ENCODE measurements at places on chromosomes 5 and 9.

GRCh38 chr9:108269371-108269770, 586.4 kb downstream of the ACTL7B start:
- DNase-seq, result no peak

DNA sequence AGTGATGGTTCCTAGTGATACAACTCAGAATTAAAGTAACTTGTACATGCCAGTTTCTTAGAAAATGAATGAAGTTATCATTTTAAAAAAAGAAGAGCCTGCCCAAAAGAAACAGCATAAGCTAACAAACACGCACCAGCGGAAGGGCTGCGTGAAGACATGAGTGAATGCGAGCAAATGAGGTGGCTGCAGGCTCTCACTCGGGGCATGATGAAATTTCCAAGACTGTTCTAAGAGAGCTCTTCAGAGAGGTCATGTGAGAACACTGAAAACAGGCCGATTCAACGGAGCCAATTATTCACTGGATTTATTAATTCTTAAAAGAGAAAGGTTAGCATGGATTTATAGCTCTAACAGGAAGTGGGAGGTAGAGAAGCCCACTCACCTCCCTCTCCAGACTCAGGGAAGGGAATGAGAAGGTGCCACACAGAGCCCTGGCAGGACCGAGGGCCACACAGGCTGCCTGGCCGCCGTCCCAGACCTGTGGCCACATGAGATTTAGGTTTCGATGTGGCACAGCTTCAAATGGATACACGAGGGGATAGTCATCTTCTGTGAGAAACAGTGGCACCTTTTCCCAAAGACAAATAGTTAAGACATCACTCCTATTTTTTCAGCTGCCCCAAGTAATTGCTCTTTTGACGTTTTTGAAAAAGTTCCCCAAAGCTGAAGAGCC, 55.5 kb downstream of the HABP4 start:
- DNase-seq, result no peak

GRCh38 chr9:80775530-80775929, 913.8 kb downstream of the TLE1 start:
- DNase-seq, result no peak

DNA sequence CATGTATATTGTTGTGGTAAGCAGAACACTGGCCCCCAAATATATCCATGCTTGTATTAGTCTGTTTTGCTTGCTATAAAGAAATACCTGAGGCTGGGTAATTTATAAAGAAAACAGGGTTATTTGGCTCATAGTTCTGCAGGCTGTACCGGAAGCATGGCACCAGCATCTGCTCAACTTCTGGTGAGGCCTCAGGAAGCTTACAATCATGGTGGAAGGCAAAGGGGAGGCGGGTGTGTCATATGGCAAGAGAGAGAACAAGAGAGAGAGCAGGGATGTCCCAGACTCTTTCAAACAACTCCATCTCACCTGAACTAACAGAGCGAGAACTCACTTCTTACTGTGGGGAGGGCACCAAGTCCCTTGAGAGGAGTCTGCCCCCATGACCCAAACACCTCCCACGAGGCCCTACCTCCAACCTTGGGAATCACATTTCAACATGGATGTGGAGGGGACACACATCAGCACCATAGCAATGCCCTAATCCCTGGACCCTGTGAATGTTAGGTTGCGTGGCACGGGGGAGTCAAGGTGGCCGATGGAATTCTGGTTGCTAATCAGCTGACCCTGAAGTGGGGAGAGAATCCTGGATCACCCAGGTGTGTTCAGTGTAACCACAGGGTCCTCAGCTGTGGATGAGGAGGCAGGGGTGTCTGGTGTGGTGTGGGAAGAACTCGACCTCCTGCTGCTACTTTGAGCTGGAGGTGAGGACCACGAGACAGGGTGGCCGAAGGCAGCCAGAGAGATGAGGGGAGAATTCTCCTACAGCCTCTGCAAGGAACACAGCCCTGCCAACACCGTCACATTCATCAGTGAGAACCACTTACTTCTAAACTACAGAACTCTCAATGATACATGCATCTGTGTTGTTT, 172.8 kb downstream of the AUH start:
- no peak for DNase-seq

- peak; percentile 35 for DNase-seq
Observed at GRCh38 chr5:142059304-142059940, 46.6 kb upstream of the GNPDA1 start.

DNA sequence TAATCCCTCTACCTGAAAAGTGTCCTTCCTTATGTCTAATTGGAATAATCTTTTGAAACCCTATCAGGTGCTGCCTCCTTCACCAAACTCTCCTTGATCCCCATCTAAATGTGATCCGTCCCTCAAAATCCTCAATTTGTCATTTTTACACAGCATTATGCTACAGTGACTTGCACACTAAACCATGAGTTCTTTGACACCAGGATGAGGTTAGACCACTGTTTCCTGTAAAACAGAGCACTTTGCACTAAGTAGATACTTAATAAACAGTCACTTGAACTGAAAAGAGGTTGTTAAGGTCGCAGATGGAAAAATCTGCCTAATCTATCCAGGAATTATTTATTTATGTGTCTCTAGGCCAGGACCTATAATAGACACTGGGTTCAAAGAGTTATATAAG, 44.2 kb upstream of the TLX3 start:
- DNase-seq, result no peak
